Ovary (tissue), 10 donors: ENCODE measurements at places on chromosomes 3 and 15. TPM values are rescaled to one million over a fixed set of nuclear protein-coding genes. Genes with fewer than 3 reads are reported as not detected.

Gene CLDN1
- total RNA-seq: 13.6 TPM

Gene GOLGA6A
- total RNA-seq: not detected

Gene C2CD4A
- total RNA-seq: 0.12 TPM

Gene LNP1
- total RNA-seq: 2.6 TPM

Gene IRAK2
- total RNA-seq: 1.5 TPM

Gene CHRNA7
- total RNA-seq: 4.4 TPM

Gene LRRK1
- 19.4 TPM for total RNA-seq

Gene ACTRT3
- 0.34 TPM for total RNA-seq

Gene AMIGO3
- 0.22 TPM for total RNA-seq

DNA sequence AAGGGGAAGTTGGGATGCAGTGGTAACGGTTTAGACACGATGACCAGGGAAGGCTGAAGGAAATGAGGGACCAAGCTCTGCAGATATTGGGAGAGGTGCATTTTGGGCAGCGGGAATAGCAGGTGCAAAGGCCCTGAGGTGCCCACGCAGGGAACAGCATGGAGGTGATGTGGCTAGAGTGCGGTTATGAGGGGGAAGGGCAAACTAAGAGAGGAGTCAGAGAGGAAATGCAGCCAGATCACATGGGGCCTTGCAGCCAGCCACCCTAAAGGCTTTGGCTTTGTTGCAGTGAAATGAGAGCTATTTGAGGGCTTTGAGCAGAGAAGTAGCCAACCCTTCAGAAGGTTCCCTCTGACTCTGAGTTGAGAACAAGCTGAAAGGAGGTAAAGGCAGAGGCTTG is 2.6 kb downstream of the SPATA12 start:
- no peak for DNase-seq

DNA sequence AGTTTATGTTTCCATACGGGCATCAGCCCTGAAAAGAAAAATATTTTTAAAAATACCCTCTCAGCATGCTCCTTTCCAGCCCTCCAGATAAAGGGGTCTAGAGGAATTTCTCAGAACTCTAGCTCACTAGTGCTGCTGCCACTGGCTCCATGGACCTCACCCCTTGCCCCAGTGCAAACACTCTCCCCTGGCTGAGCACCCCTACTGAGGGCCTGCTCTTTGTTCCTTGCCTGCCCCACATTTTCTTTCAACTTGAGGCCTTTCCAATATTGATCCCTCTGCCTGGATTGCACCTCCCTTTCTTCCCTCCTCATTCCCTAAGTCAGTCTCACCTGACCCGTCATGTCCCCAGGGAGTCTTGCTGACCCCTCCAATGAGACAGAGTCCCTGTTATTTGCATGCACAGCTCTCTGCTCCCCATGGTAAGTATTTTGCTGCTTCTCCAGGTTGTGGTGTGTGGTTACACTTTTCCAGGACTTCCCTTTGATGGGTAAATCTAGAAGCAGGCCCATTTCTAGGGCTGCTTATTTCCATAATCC is 196.5 kb downstream of the EPHB1 start:
- DNase-seq: no peak

- no peak for DNase-seq
Measured at GRCh38 chr15:74461847-74462511, 1.0 kb upstream of the UBL7 start.

DNA sequence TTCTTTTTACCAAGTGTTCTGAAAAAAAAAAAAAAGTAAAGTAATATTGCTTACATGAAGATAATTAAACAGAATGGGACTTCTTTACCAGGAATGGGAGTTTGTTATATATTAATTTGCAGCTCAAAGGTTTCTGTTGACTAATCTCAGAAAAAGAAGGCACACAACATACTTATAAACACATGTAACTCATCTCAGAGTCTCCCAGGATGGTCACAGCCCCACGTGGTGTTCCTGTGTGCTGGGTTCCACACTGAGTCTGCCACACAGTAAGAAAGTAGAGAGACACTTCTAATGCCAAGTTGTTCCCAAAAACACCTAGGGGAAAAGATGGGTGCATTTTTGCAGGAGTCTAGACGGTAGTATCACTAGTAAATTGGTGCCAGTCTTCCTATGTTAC is 116.7 kb upstream of the ICE2 start:
- no peak for DNase-seq

- peak; percentile 62 for DNase-seq
Measured at GRCh38 chr3:64327100-64327804, 102.0 kb upstream of the PRICKLE2 start.

- no peak for DNase-seq
Measured at GRCh38 chr3:142723665-142723967, 218 bp upstream of the TRPC1 start.

- no peak for DNase-seq
Measured at GRCh38 chr3:134939978-134940377, 144.9 kb downstream of the EPHB1 start.

DNA sequence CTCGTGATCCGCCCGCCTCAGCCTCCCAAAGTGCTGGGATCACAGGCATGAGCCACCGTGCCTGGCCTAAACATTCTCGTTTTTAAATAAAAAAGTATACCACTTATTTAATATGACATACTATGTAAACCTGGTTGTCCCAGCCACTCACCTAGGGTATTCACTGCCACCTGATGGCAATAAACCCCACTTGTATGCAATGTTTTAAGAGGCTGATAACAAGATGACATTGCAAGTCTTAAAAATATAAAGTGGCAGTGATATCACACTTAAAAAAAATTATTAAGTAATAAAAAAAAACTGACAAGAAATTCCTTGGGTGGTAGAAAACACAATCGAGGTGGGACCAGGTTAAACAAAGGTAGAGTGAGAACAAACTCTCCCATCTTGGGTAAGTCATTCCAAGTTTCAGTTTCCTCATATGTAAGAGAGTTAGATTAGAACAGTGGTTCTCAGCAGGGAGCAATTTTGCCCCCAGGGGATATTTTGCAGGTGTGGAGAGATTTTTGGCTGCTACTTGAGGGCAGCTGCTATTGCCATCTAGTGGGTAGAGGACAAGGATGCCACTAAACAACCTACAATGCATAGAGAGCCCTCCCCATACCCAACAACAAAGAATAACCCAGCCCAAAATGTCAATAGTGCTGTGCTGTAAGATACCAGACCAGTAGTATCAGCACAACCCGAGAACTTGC is 14.5 kb downstream of the ARF4 start:
- DNase-seq: no peak

GRCh38 chr3:193788189-193788991 is 195.4 kb downstream of the OPA1 start:
- DNase-seq: peak; percentile 55

DNA sequence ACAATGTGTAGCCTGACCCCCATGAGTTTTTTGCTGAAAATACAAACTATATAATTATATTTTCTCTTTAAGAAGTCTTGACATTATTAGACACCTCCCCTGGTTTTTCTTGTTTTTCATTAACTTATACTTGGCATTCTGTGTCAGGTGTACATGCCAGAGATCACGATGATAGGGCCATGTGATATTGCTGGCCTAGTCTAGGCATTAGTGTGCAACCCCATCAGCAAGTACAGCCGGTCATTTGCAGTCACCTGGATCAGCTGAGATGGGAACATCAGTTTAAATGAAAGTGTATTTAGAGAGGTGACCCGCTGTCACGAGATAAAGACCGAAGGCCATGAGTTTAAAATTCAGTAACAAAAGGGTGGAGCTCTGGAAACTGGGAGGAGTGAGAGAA is 12.6 kb upstream of the SPPL2A start:
- DNase-seq: no peak

DNA sequence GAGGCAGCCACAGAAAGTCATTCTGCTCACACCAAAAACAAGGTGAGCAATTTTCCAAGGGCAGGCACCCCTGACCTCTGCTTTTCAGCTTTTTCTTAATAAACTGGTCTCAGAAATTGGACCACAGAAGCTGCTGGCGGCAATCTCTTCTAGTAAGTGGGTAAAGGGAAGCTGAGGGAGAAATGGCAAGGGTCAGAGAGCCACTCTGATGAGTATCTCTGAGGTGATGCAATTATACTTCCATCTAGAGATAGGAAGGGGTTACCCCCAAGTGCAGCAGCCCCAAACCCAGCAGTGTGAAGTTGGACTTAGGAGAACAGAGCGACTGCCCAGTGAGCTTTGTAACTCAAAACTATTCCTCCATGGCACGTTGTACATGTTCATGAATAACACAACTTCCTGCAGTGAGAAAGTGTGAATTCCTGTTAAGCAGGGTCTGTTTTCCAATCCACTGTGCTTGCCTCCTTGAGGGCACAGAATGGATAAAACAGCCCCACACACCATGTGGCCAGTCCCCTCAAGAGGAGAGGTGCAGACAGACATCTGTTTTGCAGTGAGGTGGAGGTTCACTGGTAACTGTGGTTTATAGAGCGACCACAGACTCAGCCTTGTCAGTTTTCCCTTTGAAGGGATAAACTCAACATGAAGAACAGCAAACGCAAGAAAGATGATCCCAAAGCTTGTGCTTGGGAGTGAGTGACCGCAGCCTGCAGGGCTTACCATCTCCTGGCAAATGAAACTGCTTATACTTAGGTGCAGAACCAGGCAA is 683.4 kb upstream of the CFAP20DC start:
- DNase-seq: no peak

- DNase-seq: no peak
Measured at GRCh38 chr3:187694801-187695200, 7.6 kb downstream of the RTP2 start.

GRCh38 chr3:125440559-125440955 is 65.4 kb upstream of the ZNF148 start:
- DNase-seq: no peak

- DNase-seq: no peak
Measured at GRCh38 chr3:142636050-142636449, 39.9 kb downstream of the PLS1 start.

GRCh38 chr3:175940243-175940642 is 1081.1 kb downstream of the NAALADL2 start:
- no peak for DNase-seq

DNA sequence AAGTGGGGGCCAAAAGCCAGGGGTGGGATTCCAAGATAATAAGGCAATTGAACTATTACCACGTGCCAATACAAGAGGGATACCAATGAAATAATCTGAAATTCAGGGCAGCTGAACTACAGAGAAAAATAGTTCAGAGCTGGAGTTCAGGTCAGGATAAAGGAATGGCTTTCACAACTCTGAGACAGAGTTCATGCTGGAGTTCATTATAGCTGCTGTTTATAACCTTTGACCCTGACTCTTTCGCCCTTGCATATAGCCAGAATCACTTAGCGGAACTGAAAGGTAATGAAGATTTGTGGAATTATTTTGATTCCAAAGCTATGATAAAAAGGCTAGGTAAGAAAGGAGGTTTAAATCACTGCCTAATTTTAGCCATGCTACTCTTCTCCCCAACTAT is 55.5 kb upstream of the LRRN1 start:
- no peak for DNase-seq

- no peak for DNase-seq
Measured at GRCh38 chr15:85500729-85501128, 120.3 kb downstream of the AKAP13 start.

- DNase-seq: no peak
Measured at GRCh38 chr3:17820704-17821103, 78.3 kb upstream of the TBC1D5 start.

- no peak for DNase-seq
Measured at GRCh38 chr3:10601151-10601856, 95.9 kb upstream of the ATP2B2 start.
